Bronchial smooth muscle cell (primary cell): ENCODE measurements at places on chromosomes 3 and 15. TPM values are rescaled to one million over a fixed set of nuclear protein-coding genes. Genes with fewer than 3 reads are reported as not detected.

Gene ANKUB1
- not detected in 2 replicates for total RNA-seq

Gene NUSAP1
- 11.1 and 11.7 TPM in 2 replicates for total RNA-seq

Gene TRPM1
- not detected in 2 replicates for total RNA-seq

Gene RARRES1
- 53.5 and 174 TPM in 2 replicates for total RNA-seq

Gene CLRN1
- not detected in 2 replicates for total RNA-seq
